AG08396 (cell line): ENCODE measurements at places on chromosomes 7 and 10.

GRCh38 chr10:110508159-110508788, 10.6 kb downstream of the DUSP5 start:
- DNase-seq = no peak

- DNase-seq = no peak
Measured at GRCh38 chr7:106110885-106111654, 1.0 kb downstream of the SYPL1 start.

GRCh38 chr10:78253063-78253853, 219.6 kb downstream of the RPS24 start:
- no peak for DNase-seq

- no peak for DNase-seq
Measured at GRCh38 chr7:142720986-142721385, 28.3 kb upstream of the PRSS1 start.

DNA sequence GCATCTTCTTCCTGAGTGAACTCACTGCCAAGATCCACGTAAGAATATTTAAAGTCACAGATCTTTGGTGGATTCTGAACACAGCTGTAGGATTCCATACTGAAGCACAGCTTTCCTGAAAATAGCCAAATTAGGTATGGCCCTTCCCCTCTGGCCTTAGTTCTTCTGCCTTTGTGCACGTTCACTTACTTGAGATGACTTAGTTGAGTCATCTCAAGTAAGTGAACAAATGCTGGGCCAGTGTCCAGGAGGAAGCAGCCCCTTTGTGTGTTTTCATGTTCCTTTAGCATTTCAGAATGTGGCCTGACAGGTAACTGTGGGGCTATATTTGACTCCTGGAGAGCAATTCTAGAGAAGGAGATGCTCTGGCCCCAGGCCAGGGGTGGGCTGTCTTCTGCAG, 51.5 kb downstream of the CCNY start:
- DNase-seq = no peak

GRCh38 chr7:14196555-14196954, 207.1 kb upstream of the ETV1 start:
- no peak for DNase-seq

DNA sequence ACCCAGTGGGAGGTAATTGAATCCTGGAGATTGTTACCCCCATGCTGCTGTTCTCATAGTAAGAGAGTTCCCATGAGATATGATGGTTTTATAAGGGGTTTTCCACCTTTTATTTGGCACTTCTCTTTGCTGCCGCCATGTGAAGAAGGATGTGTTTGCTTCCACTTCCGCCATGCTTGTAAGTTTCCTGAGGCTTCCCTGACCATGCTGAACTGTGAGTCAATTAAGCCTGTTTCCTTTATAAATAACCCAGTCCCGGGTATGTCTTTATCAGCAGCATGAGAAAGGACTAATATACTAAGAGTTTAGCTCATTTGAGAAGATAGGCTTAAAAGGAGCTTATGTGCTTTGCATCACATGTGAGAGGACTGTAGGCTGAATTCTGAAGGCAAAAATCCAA, 29.3 kb downstream of the TMEM248 start:
- no peak for DNase-seq

GRCh38 chr7:9264395-9264794, 831.0 kb downstream of the NXPH1 start:
- DNase-seq = no peak

DNA sequence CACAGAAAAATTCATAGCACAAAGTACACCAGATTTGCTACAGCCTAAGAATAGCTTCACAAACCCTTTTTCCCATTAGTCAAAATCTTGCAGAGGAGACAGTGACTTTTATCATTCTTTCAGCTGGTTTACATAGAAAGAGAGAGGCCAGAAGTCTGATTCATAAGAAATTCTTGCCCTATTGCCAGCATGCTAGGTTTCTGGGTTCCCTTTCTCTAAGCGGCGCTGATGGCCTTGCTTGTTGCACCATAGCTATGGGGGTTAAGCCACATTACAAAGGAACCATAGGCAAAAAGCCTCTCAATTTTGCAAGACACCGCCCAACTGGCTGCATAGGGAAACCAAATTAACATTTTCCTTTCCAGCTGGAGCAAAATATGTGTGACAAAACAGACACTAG, 87.4 kb downstream of the ZNF467 start:
- DNase-seq = peak; percentile 63

- peak; percentile 70 for DNase-seq
Measured at GRCh38 chr10:91635401-91636400, 2.8 kb upstream of the PPP1R3C start.

GRCh38 chr7:39624442-39624807, 1.1 kb downstream of the RALA start:
- DNase-seq = no peak

- DNase-seq = no peak
Measured at GRCh38 chr10:28046579-28046978, 47.7 kb upstream of the ODAD2 start.

- DNase-seq = no peak
Measured at GRCh38 chr10:52757773-52758172, 14.8 kb downstream of the MBL2 start.

GRCh38 chr7:981793-982510, 1.0 kb upstream of the CYP2W1 start:
- DNase-seq = no peak

GRCh38 chr7:94687810-94688209, 31.9 kb upstream of the SGCE start:
- DNase-seq = no peak

GRCh38 chr7:124603066-124603465, 162.5 kb downstream of the GPR37 start:
- DNase-seq = peak; percentile 3

DNA sequence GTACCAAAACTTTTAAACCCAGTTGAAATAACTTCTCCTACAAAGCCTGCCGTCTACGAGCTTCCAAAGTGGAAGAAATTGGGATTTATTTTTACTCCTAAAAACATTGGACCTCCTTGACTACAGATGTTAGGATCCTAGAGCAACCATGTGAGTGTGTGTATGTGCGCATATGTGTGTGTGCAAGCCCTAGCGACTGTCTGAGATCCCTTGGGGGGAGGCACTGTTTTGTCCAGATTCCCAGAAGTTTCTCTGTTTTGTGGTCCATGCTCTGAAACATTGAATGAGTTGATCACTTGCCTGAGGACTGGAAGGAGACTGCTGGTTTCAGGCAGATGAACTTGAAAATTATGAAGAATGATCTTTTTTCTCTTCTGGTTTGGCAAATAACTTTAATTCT, 312.3 kb upstream of the ZNF32 start:
- DNase-seq = no peak

- DNase-seq = no peak
Measured at GRCh38 chr7:139230484-139230773, 608 bp upstream of the UBN2 start.

DNA sequence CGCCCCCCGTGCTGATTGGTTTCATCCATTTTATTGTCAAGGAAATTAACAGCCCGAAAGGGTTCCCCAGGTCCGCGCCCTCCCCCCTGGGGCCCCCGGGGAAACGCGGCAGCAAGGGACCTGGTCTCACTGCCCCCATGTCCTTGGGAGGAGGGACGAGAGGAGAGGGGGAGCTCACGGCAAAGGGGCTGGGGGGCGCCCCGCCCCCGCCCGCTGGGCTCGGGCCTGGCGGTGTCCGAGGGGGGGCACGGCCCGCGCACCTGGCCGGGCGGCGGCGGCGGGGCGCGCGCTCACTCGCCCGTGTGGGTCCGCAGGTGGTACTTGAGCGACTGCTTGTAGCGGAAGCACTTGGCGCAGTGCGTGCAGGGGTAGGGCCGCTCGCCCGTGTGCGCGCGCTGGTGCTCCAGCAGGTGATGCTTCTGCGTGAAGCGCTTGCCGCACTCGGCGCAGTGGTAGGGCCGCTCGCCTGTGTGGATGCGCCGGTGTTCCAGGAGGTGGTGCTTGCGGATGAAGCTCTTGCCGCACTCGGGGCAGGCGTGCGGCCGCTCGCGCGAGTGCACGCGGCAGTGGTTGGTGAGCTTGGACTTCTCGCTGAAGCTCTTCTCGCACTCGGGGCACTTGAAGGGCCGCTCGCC, 29.3 kb downstream of the ZNF777 start:
- DNase-seq = no peak

GRCh38 chr10:71921324-71922027, 42.7 kb upstream of the CHST3 start:
- DNase-seq = no peak

DNA sequence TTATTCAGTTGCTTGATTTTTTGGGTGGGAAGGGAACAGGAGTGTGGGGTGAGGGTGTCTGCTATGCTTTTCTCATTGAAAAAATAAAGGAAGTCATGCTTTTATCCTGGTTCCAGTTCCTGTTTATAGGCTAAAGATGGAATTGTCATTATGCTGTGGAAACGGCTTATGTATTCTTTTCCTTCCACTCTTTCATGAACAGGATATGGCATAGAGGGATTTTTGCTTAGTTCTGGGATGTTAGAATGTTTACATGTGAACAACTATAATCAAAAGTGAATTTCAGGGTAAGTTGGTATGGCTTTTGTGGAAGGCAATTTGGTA, 35.9 kb upstream of the PTPN12 start:
- DNase-seq = no peak

DNA sequence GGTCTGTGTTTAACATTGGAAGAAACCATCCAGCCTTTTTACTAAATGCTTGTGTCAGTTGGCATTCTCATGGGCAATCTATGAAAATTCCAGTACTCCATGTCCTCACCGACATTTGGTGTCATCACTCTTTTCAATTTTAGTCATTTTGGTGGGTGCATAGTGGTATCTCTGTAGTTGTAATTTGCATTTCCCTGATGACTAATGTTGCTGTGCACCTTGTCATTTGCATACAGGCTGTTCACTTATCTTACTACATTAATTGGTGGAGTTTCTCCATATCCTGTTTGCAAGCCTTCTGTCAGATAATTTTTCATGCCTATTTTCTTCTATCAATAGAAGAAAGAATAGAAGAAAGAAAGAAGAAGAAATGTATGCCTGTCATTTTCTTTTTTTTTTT, 73.7 kb downstream of the PLPP4 start:
- no peak for DNase-seq

DNA sequence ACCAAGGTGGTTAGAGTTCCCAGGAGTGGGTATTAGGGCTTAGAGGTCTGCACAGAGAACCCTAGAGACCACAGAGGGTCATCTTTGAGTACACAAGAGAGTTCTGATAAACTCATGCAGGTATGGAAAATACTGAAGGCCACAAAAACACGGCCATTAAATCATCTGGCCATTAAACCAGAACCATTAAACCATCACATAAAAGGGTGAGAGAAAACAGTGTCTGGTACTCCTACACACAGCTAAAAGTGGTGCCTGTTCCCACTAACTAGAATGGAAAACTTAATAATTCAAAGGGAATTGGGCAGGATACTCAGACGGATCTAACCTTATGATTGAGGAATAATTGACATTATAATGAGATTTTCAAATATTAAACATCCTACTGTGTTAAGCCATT, 679.4 kb downstream of the TNS3 start:
- DNase-seq = no peak

- no peak for DNase-seq
Measured at GRCh38 chr10:96406091-96406490, 47.3 kb upstream of the OPALIN start.

- DNase-seq = no peak
Measured at GRCh38 chr10:120541984-120542383, 85.0 kb downstream of the PLPP4 start.

DNA sequence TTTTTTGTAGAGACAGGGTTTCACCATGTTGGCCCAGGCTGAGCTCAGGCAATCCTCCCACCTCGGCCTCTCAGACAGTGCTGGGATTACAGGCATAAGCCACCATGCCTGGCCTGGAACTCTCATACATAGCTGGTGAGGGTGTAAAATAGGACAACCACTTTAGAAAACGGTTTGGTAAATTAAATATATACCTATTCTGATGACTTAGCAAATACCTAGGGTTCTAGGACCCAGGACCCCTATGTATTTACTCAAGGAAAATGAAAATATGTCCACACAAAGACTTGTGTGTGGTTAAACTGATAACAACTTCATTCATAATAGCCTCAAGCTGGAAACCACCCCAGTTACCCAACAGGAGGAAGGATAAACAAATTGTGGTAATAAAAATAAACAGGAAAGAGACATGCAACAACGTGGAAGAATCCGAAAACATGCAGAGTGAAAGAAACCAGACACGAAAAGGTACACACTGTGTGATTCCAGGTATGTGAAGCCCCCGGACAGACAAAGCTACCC, 52.7 kb downstream of the CARD11 start:
- DNase-seq = no peak
